DMS79 (cell line): ENCODE measurements at places on chromosomes 16 and 17.
A peak's percentile ranks its signal among the peaks of the same experiment; 100 is the strongest.

DNA sequence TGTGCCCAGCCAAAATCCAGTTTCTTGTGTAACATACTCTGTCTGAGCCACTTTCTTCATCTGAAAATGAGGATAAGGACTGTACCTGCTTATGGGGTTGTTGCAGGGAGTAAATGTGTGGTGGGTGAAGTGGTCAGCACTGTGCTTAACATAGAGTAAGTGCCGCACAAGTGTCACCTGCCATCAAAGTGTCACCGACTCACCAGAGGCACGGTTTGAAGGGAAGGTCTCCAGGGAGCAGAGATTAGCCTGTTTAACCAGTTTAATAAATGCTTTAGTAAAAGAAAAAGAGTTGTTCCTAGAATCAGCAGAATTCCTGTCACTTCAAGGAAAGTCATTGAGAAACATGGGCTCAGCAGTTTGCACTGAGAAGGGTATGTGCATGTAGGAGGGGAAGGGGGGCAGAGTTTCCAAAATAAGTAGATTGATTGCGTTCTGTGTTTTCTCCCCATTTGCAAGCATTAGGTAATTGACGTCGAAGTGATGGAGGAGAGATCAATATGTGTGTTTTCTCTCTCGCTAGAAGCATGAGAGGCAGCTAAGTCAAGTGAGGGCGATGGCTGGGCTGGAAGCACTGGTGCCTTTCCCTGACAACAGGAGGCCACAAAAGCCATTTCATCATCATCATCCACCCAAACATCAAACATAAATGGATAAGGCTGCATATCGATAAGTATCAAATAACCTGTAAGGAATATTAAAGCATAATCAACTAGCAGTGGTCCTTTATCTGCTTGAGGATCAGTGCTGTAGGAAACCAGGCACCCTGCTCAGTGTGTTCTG, 19.1 kb downstream of the FAM20A start:
- DNase-seq = no peak

- no peak for DNase-seq
These were observed 274.9 kb upstream of the CCL2 start for GRCh38 chr17:33980193-33980592.

DNA sequence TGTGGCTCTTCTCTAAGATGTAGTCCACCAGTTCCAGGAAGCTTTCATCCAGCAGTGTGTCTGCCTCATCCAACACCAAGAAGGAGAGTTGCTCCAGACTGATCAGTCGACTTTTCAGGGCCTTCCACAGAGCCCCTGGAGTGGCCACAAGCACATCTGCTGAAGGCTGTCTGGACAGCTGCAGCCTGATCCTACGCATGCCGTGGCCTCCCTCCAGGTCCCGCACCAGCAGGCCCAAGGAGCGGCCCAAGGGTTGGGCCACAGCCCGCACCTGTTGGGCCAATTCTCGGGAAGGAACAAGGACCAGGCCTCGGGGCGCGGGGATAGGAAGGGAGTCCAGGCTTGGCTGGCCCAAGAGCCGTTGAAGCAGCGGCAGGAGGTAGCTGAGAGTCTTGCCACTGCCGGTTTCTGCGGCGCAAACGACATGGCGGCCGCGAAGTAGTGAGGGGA, 729 bp downstream of the DDX28 start:
- DNase-seq = no peak

DNA sequence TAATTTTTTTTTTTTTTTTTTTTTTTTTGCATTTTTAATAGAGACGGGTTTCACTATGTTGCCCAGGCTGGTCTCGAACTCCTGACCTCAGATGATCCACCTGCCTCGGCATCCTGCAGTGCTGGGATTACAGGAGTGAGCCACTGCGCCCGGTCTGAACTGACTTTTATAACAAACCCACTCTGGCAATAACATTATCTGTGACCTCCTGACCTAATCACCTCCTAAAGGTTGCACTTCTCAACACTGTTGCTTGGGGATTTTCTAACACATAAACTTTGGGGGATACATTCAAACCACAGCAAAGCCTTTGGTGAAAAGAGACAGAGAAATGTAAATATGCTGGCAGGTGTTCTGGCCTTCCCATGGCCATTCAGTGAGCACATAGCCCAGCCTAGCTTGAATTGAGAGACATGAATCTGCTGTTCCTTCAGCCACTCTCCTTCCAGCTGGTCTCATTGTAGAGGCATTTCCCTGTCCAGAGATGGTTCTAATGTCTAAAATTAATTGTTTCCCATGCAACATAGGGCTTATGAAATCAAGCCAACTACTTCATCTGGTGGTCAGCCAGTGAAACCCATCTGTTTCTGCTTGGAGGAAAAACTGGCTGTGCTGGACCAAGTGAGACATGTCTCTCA, 28.3 kb downstream of the LYRM1 start:
- DNase-seq = no peak

DNA sequence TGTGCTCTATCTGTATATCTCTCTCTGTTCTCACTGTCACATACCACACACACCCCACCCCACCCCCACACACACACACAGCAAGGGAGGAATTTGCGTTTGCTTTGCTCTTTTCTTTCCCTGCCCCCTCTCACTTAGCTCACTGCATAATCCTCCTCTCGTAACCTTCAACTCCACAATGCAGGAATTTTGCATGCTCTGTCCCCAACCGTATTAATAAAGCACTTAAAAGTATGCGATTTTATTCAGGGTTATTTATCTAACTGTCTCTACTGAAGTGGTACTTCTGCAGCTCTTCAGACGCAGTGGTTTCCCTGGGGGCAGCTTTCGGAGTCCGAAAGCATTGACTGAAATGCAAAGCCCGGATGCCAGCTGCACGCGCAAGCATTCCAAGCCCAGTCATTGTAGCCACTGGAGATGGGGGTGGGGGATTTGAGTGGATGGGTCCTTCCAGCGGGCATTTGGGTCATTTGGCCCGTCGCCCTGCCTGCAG, 105.4 kb upstream of the RBFOX1 start:
- peak; percentile 91 for DNase-seq

DNA sequence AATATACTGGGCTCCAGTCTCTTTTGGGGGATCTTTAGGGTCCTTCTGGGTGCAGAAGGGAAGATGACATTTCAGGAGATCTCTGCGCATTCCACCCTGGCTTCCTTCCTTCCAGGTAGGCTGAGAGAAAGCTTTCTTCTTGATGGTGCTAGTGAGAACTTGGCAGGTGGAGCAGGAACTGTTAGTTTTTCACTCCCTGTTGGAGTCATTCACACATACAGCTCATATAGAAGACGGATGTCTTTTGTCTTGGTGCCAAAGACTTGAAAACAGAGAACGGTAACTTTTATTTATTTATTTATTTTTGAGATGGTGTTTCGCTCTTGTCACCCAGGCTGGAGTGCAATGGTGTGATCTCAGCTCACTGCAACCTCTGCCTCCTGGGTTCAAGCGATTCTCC, 43.9 kb downstream of the PITPNC1 start:
- no peak for DNase-seq

- no peak for DNase-seq
These were observed 381.3 kb downstream of the CDH8 start for GRCh38 chr16:61654962-61655361.

DNA sequence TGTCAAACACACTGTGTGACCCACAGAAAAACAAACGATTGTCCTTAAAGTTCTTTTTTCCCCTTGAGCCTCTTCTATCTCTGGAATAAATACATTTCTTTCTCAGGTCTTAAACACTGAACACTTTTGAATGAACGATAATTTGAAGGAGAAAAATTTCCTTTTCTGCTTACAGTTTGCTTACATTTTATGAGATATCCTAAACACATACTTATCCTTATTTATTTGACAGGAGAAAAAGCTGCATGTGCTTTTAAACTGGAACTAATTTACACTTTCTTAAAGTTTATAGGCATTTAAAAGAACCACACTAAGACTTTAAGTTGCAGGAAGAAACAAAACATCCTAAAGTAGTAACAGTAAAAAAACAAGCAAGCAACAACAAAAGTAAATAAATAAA, 4.7 kb upstream of the IGF2BP1 start:
- no peak for DNase-seq

GRCh38 chr16:49504023-49504364, 130.4 kb downstream of the C16orf78 start:
- DNase-seq = no peak

DNA sequence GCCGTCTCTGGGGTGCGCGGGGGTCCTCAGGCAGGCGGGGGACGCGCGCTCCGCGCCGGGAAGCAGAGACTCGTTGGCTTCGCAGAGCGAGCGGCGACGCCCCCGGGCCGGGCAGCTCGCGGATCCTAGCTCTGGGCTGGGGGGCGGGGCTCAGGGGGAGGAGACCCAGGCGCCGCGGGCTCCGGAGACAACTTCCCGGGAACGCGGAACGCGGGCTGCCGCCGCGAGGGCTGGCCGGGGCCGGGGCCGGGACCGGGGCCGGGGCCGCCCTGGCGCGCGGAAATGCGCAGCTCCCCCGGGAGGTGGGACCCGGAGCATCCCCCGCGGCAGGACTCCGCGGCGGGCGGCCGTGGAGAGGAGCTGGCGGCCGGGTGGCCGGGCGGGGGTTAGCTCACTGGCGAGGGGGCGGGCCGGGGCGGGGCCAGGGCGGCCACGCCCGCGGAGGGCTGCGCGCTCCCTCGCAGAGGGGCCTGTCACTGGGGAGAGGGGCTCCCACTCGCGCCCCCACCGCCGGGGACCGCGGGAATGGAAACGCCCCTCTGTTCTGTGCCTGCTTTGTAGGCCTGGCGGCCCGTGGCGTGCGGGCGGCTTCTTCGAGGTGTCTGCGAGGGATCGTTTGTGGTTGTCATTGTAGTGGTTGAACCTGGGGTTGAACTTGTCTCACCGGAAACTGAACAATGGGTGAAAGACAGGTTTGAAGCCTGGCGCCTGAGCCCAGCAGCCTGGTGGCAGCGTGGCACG, at the start of gene GAS7:
TSS of gene GAS7 (minus strand) at position 98 of the 741 bp plus-strand sequence.
- no peak for DNase-seq

GRCh38 chr17:51722994-51723393, 435.5 kb downstream of the CA10 start:
- no peak for DNase-seq

- DNase-seq = peak; percentile 12
These were observed 477.6 kb downstream of the XYLT1 start for GRCh38 chr16:16992975-16993765.

DNA sequence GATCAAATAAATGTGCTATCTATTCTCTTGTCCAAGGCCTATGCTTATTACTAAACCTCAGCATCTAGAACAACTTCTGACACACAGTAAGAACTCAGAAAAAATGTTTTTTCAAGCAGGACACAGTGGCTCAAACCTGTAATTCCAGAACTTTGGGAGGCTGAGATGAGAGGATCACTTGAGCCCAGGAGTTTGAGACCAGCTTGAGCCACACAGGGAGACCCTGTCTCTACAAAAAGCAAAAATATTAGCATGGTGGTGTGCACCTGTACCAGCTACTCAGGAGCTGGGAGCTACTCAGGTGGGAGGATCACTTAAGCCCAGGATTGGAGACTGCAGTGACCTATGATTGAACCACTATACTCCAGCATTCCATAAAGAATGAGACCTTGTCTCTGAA, 32.5 kb downstream of the USP32 start:
- no peak for DNase-seq

DNA sequence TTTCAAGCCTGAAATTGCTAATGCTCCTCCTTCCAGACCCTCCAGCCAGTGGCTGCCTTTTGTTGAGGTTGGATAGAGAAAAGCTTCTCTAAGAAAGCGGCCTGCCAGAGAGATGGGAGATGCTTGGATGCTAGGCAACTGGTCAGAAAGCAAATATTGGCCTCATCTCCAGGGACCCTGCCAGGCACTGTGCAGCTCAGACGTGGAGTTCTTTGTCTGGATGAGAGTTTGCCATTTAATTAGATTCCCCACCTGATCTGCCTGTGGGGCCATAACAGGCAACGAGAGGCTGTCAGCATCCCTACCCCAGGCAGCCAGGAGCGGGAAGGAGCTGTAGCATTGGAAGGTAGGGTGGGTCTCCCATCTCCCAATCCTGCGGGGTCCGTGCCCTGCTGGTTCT, 52.7 kb downstream of the ASIC2 start:
- peak; percentile 44 for DNase-seq

- no peak for DNase-seq
These were observed 355.3 kb downstream of the TOX3 start for GRCh38 chr16:52191531-52192134.

DNA sequence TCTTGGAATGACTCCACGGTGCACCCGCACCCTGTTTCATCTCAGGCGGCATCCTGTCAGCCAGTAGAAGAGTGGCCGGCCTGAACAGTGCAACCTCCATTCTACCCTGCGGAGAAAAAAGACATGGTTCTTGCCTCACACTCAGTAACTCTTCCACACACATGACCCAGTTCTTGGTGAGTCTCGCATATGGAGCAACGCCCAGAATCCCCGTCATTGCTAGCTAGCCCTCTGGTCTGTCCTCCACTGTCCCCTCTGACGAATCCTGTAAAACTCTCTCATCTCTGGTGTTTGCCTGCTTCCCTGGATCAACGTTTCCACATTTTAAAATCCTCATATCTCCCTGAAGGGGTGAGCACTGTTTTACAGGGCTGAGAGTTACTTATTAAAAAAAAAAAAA, 4.2 kb upstream of the RDM1 start:
- DNase-seq = no peak

DNA sequence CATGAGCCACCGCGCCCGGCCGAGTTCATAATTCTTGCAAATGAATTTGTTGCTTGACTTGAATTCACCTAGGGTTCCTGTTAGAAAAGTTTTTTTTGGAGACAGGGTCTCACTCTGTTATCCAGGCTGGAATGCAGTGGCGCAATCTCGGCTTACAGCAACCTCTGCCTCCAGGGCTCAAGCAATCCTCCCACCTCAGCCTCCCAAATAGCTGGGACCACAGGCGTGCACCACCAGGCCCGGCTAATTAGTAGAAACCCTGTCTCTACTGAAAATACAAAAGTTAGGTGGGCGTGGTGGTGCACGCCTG, 99.8 kb downstream of the MYH11 start:
- DNase-seq = no peak

DNA sequence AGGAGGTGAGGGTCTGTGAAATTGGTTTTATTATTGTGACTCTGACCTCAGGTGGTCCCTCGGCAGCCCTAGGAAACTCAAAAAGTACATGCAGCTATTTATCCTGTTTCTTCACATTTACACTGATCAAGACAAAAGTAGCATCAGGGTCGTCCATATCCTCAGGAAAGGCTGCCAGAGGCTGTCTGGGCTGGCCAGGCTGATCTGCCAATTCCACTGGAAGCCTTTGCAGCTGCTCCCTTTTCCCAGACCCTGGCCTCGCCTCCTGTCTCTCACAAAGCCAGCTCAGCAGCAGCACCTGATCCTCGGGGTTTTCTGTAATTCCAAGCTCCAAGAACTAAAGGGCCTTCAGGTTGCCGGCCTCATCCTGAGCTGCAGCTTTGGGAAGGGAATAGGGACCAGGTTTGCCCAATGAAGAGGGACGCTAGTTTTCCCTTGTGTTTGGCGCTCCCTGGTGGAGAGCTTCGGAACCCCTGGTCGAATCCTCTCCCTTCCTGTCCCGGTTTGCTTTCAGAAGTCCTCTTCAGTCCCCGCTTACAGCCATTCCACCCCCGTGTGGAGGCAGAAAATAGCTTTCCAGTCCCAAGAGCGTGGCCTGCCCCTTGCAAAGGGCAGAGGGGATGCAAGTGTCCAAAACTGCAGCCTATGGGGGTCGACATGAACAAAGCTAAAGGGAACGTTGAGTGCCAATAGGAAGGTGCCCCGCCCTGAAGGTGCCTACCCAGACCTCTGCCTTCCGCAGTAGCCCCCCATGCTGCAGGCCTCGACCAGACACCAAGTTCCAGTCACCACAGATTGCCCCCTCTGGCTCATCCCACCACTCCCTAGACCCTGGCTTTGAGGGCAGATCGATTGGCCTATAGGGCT, 13.4 kb downstream of the MFSD6L start:
- DNase-seq = no peak

- DNase-seq = no peak
These were observed 12.4 kb downstream of the STX1B start for GRCh38 chr16:30997725-30998711.
